ENCODE measurements at places on chromosomes 16 and 17.

DNA sequence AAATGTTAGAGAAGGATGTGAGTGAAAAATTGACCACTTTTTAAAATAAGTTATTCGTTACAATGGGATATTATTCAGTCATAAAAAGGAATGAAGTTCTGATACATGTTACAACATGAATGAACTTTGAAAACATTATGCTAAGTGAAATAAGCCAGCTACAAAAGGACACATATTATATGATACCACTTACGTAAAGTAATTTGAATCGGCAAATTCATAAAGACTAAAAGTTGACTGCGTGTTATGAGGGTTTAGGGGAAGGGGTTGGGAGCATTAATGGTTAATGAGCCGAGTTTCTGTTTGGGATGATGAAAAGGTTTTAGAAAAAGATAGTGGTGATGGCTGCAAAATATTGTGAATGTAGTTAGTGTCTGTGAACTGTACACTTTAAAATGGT lies 73.1 kb downstream of the USP32 start:
- no peak for DNase-seq

- DNase-seq: no peak
Measured at GRCh38 chr16:66594739-66595138, 9.8 kb upstream of the CMTM3 start.

DNA sequence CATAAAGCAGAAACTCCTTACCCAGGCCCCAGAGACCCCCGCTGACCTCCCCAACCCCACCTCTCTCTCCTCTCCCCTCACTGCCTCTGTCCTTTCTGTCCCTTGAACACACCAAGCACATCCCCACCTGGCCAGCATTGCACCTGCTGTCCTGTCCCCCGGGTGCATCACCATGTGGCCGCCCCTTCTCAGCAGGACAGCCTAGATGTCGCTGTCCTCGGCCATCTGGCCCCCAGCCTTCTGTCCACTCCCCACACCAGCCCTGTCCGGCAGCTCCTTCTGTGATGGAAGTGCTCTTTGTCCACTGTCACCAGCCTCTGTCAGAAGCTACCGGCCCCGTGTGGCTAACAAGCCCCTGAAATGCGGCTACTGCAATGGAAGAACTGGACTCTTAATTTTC lies 12.3 kb upstream of the MPRIP start:
- no peak for DNase-seq

DNA sequence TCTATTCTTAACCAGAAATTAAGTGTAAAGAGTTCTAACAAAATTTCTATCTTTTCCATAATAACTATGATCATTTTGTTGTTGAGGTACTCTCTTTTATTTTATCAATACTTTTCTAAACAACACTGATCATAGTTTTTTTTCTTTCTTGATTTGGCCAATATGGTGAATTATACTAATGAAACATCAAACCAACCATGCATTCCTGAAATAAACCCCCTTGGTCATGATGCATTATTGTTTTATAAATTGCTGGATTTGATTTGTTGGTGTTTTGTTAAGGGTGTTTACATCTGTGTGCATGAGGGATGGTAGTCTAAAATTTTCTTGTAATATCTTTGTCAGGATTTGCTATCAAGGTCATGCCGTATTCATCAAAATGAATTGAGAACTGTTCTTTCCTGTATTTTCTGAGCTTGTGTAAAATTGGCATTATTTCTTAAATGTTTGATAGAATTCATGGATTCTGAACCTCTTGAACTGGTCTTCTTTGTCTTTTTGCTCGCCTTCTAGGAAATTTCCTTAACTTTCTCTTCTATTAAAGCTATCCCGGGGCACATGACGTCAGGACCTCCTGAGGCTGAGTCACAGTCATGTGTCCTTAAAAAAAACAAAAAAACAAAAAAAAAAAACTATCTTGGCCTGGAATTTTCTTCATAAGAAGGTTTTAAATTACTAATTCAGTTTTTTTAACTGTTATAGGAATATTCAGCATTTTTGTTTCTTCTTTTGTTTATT lies 3.9 kb upstream of the TRIM25 start:
- DNase-seq: peak; percentile 63

GRCh38 chr17:43974382-43975266 lies 20.9 kb upstream of the PYY start:
- no peak for DNase-seq

GRCh38 chr17:40582328-40582901 lies 17.1 kb upstream of the CCR7 start:
- no peak for DNase-seq

DNA sequence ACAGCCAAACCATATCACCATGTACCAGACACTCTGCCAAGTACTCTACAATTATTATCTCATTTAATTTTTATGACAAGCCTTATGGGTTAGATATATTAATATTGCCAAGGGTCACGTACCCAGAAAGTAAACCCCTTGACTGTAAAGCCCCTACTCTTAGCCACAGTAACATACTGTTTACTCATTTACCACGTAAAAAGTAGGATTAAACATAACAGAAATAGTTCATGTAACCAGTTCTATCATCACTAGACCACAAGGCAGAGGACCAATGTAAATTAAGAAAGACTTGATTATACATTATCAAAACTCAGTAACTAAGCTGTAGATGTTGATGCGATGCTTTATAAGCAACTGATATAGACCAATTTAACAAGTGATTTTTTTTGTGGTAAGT lies 101.5 kb upstream of the CNTNAP4 start:
- DNase-seq: no peak

DNA sequence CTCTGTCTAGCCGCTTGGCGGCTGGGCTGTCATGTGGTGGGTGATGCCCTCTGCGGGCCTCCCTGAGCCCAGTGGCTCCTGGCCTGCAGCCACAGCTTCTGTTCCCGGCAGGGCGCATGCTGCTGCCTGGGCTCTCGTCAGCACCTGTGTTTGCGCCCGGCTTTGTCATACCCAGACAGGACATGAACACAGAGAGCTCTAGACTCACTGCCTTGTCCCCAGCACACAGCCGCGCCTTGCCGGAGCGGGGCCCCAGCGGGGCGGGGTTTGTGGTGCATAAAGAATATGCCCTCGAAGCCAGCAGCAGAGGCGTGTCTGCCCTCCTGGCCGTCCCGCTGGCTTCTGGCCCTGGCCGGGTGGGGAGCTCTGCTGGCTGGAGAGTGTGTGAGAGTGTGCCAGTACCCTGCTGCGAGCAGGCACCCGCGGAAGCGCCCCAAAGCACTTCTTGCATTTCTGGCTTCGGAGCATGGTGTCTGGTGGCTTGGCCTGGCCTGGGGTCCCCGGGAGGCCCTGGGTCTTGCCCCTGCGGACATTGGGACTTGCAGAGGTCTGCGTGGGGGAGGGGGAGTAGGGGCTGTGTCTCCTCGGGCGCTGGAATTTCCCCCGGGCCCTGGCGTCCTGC lies 14.4 kb downstream of the ASPSCR1 start:
- DNase-seq: peak; percentile 88

- no peak for DNase-seq
Measured at GRCh38 chr17:35496451-35497290, 40.8 kb downstream of the SLFN12L start.

DNA sequence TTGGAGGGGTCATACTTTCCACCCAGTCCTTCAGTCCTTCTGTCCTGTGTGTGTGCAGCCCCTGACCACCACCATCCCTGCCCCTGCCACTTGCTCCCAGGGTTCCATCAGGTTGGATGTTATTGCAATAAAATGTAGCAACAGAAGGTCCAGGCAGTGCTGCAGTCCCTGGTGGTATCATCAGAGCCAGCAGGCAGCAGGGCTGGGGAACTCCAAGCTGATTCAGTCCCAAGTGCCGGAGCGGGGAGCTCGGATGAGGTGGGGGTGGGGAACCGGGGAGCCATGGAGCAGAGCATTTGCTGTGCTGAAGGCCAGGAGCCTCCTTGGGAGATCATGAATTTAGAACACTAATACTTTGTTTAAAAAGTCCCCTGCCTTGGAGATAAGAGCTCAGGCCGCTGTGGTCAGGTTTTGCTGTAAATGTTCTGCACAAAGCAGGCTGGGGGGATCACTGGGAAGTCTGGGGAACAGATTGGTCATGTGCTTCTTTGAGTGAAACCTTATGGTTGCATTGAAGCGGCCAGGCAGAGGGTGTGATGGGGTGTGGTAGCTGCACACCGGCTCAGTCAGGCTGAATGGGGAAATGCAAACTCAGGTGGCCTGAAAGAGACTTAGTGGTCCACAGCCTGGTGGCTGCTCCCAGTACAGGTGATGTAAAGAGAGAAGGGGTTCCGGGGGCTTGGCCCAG lies 225.9 kb downstream of the SEC14L1 start:
- peak; percentile 56 for DNase-seq

DNA sequence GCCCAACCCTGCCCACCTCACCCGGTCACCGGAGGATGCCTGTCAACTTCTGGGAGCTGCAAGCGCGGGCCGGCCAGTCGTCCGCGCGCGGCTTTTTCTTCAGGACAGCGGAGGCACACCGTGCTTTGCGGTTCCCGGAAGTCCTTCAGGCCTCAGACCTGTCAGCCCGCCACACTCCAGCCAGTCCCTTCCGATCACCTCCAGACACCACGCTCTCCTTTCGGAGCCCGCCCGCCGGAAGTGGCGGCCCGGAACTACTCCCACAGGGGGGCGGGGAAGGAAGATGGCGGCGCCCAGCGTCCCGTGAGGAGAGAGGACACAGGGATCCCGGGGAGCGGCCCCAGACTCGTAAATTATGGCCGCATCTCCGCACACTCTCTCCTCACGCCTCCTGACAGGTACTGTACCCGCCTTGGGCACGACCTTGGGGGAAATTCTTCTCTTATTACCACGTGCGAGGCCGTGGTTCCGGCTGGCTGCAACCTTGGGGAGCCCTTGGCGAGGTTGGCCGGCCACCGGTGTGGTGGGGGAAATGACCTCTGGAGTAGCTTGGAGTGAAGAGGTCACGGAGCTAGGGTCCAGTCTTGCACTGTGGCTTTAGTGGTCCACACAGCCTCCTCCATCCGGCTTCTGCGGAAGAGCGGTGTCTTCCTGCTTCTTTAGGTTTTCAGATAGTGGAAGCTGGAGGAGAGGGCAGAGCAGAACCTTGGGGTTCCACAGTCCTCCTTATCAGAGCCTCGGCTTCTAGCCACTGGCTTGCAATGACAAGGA lies at the start of gene COX10:
TSS of gene COX10 (plus strand) at position 254 of the 771 bp plus-strand sequence. CDS start at position 356, 102 bp downstream.
- DNase-seq: peak; percentile 83

DNA sequence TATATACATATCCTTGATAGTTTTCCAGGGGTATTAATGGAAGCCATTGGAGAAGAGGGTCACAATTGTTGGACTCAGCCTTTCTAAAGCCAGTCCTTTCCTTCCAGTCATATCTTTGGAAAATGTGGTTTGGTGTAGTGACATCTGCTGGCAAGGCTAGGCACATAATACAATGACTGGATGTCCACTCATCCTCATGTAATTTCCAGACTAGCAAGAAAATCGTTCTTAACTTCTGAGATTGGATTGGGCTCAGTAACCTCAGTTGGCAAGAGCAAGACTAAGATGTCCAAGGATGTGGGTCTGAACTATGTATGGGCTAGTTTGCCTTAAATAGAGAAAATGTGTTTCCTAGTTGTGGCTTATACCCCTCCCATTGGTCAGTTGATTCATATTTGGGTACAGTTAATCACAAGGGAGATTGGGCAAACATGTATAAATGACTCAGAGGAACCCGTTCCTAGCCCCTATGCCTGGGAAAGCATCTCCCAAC lies 8.7 kb upstream of the KAT7 start:
- peak; percentile 31 for DNase-seq

- no peak for DNase-seq
Measured at GRCh38 chr17:65388911-65389310, 172.5 kb downstream of the AXIN2 start.

DNA sequence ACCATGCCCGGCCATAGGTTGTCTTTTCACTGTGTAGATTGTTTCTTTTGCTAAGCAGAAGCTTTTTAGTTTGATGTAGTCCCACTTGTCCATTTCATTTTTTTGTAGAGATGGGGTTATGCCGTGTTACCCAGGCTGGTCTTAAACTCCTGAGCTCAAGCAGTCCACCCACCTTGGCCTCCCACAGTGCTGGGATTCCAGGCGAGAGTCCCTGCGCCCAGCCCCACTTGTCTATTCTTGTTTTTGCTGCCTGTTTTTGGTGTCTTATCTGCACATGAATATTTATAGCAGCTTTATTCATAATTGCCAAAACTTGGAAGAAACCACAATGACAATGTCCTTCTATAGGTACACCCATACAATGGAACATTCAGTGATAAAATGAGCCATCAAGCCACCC lies 18.8 kb upstream of the SBK1 start:
- DNase-seq: no peak

GRCh38 chr16:80602894-80603293 lies 62.1 kb downstream of the DYNLRB2 start:
- no peak for DNase-seq

- no peak for DNase-seq
Measured at GRCh38 chr17:30990458-30990857, 19.6 kb downstream of the RNF135 start.

DNA sequence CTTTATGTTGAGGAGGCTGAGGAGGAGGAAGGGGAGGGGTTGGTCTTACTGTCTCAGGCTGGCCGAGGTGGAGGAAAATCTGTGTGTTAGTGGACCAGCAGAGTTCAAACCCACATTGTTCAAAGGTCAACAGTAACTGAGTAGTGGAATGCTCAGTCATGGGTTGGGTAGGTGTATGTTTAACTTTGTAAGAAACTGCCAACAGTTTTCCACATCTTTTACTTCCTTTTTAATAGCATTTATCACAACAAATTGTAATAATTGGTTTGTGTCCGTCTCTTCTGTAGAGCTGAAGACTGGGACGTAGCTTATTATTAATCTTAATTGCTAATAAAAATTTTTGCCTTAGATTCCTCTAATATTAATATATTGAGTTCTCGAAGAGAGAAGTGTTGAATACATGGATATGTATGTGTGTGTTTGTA lies 5.3 kb downstream of the ATP6V0A1 start:
- DNase-seq: peak; percentile 56
